ENCODE measurements at places on chromosomes 7 and 10. TPM values are rescaled to one million over a fixed set of nuclear protein-coding genes. Genes with fewer than 3 reads are reported as not detected.

EPO gene
- not detected for total RNA-seq

WDR86 gene
- 8.5 TPM for total RNA-seq

CCL26 gene
- total RNA-seq: not detected

MMP21 gene
- not detected for total RNA-seq

MSMB gene
- not detected for total RNA-seq

SLC26A5 gene
- not detected for total RNA-seq

LIPK gene
- not detected for total RNA-seq

DNA sequence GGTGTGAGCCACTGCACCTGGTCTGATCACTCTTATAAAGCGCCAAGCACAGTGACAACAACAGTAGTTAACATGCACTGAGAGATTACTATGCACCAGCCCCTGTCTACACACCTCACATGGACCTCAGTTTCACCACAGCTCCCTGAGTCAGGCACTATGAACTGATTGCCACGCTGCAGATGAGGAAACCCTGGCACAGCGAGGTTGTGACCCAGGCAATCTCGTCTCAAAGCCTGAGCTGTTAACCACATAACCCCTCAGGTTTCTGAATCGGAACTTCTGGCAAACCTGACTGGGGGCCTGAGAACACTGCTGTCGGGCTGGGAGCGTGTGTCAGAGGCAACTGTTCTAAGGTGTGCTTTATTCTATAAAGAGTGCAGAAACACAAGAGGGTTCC lies 150.8 kb downstream of the RNF216 start:
- no peak for DNase-seq

DNA sequence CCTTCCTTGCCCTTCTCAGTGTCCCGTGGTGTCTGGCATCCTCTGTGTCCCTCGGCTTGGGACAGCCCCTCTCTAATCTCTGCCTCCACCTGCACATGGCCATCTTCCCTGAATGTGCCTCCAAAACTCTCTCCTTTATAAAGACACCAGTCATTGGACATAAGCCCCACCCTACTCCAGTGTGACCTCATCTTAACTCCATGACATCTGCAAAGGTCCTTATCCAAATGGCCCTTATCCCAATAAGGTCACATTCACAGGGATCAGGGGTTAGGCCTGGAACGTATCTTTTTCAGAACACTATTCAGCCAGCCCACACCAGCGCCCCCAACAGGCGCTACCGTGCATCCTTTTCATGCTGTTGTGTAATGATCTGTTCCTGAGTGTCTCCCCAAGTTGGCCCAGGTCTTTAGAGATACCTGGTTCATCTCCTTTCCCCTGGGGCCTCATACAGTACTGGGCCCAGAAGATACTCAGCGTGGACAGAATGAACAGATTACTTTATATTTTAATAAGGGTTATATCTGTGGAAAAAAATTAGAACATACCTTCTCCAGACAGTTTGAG lies 132.6 kb upstream of the ADAM12 start:
- DNase-seq: no peak

DNA sequence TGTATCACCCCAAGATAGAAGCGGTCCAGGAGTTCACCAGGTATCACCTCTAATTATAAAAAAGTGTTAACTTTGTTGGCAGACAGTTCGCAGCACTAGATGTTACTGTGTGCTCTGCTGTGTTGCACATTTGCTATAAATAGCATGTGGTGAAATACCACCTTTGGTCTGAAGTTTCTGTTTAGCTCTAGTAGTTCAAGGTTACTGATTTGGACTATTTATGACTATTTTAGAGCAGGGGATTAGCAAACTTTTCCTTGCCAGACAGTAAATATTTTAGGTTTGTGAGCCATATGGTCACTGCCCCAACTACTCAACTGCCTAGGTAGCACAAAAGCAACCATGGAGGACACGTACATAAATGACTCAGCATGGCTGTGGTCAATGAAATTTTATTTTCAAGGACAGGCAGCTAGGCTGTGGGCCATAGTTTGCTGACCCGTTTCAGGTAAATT lies 16.5 kb downstream of the DENND10 start:
- DNase-seq: no peak

DNA sequence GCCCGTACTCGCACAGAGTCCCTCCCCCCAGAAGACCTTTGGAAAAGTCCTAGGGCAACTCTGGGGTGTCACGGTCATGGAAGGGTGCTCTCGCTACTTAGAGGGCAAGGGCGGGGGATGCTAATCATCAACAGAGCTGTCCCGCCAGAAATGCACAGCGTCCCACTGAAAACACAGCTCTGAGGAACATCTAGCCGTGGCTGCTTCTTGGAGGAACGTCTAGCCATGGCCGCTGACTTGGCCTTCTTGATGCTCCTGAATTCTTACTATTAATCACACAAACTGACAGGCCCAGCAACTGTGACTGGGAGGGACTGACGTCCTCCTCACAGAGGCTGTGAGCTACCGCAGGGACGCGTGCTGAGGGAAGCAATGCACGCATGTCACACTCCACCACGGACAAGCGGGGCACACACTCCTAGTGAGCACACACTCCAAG lies 1.7 kb downstream of the TUBGCP2 start:
- no peak for DNase-seq

- DNase-seq: no peak
Observed at GRCh38 chr10:125071008-125071407, 89.4 kb downstream of the CTBP2 start.

DNA sequence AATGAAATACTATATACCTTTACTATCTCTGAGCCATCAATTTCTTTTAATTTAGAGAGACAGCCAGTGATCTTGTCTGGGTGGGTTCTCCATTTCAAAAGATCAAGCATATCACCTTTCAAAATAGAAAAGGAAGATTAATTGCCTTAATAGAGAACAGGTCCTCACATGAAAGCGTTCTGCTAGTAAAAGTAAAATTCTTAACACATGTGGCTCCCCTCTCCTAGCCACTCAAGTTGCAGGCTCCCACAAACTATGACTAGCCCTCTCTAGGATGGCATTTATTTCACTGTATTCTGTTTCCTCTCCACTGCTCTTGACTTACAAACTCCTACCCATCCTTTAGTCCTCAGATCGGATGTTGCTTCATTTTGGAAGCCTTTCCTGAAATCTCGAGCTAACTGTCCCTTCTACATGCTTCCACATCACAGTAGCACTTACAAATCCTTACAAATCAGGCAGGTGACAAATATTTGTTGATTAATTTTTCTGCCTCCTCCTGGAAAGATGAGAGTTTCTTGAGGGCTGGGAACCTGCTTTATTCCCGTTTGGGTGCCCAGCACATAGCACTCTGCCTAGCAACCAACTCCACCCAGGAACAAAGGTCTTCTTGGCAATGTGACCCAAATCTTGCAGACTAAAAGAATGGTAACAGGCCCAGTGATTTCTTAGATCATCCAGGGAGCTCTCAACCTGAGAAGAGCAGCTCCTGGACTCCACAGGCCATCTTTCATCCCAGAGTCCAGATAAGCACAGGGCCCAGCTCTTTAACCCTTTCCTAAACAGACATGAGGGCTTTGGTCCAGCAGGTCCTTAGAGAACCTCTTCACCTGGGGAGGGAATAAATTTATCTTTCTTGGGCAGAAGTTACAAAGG lies 310.4 kb upstream of the IMMP2L start:
- DNase-seq: no peak

- DNase-seq: no peak
Observed at GRCh38 chr10:1037098-1037497, 11.4 kb upstream of the IDI2 start.

DNA sequence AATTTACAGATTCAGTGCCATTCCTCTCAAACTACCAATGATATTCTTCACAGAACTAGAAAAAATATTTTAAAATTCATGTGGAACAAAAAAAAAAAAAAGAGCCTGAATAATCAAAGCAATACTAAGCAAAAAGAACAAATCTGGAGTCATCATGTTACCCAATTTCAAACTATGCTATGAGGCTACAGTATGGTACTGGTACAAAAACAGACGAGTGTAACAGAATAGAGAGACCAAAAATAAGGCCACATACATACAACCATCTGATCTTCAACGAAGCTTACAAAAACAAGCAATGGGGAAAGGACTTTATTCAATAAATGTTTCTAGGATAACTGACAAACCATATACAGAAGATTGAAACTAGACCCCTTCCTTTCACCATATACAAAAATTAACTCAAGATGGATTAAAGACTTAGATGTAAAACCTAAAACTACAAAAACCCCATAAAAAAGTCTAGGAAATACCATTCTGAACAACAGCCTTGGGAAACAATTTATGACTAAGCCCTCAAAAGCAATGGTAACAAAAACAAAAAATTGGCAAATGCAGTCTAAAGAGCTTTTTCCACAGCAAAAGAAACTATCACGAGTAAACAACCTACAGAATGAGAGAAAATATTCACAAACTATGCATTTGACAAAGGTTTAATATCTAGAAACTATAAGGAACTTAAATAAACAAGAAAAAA lies 207.7 kb downstream of the PTN start:
- no peak for DNase-seq

DNA sequence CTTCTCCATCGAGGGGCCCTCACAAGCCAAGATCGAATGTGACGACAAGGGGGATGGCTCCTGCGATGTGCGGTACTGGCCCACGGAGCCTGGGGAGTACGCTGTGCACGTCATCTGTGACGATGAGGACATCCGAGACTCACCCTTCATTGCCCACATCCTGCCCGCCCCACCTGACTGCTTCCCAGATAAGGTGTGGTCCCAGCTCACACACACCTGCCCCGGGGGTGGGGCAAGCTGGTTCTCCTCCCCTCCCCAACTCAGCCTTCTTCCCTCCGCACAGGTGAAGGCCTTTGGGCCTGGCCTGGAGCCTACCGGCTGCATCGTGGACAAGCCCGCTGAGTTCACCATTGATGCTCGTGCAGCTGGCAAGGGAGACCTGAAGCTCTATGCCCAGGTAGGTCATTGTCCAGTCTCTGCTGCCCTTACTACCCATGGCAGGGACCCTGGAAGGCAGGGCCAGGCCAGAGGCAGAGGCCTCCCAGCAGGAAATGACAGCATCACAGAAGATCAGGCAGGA lies 11.0 kb downstream of the FLNC start:
- no peak for DNase-seq

DNA sequence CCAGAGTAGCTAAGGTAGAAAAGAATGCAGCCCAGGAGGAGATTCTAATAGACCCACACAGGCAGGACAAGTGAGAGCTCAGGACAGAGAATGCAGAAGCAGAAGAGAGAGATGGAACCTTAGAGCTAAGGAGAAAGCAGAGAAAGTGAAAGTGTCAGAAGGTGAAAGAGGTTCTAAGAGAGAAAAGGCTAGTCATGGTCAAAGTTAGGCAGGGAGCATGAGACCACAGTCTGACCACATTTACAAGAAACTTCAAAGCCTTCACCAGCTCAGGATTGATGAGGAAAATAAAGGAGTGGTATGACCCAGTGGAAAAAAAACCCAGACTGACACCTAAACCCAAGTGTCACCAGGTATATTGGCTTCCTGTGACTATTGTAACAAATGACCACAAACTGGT lies 131.8 kb upstream of the WDR11 start:
- DNase-seq: no peak

DNA sequence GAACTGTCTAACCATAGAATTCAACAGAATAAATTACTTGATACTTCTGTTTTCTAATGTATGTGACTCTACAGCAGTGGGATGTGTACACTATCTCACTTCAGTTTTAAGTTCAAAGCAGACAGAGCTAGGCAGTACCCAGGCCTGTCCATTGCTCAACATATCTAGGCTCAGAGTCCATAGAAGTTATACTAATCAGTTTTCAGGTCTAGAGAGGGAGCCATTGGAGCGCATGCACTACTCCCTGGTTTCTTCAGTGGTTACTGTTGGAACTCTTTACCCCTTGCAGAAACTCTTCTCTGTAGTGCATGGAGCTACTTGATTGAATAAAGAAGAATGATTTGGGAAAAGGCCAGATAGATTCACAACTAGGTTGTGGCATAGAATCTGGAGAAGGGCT lies 4.4 kb downstream of the CD36 start:
- no peak for DNase-seq

- DNase-seq: no peak
Observed at GRCh38 chr10:89580243-89580642, 44.8 kb upstream of the SLC16A12 start.

DNA sequence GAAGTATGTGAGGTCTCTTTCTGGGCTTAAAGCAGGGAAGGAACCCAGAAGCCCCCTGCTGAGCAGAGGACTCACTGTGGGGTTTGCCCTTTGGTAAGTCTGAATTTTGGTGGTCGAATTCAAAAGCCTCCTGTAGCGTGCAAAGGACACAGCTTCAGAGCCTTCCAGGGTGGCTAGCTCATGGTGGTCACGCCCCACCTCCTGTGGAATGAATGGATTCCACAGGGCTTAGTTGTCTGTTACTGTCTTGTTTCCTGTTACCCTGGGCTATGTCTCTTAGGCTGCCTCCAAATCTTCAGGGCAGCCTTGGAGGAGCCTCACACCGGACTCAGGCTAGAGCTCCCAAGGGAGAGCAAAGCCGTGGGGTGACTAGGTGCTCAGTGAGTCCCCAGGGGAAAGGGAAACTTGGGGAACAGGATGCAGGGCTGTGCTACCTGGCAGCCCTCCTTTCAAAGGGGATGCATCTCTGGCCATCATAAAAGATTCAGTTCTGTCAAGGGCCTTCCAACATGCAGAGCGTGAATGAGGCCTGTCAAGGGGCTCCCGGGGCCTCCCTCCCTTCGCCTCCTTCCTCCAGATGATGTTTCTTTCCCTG lies 211.7 kb downstream of the CCSER2 start:
- no peak for DNase-seq

- no peak for DNase-seq
Observed at GRCh38 chr10:93991114-93991513, 2.6 kb upstream of the PLCE1 start.

DNA sequence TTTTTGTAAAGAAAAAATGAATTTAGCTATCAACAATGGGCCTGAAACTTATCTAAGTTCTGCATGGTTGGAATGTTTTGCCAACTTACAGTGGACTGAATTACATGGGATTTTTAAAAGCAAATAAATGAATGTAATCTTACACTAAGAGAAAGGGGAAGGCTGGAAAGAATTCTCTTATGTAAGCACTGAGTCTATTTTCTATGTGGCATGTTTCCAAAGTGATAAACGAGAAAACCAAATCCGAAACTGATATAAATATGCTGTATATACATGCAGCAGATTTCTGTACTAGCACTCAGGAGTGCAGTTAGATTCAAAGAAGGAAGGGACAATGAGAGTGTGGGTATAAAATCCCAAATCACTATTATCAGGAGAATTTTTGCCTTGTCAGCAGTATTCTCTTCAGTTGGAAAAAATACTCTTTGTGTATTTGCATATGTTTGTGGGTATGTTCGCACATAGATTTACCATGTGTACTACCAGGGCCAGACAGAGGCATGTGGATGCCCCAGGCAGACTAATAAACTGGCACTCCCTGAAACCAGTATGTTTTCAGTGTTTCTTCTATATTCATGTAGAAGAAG lies 334.3 kb upstream of the SEMA3D start:
- no peak for DNase-seq
